Anterior cingulate cortex (tissue), 58 donors: ENCODE measurements at places on chromosomes 13 and 19.
A peak's percentile ranks its signal among the peaks of the same experiment; 100 is the strongest.

DNA sequence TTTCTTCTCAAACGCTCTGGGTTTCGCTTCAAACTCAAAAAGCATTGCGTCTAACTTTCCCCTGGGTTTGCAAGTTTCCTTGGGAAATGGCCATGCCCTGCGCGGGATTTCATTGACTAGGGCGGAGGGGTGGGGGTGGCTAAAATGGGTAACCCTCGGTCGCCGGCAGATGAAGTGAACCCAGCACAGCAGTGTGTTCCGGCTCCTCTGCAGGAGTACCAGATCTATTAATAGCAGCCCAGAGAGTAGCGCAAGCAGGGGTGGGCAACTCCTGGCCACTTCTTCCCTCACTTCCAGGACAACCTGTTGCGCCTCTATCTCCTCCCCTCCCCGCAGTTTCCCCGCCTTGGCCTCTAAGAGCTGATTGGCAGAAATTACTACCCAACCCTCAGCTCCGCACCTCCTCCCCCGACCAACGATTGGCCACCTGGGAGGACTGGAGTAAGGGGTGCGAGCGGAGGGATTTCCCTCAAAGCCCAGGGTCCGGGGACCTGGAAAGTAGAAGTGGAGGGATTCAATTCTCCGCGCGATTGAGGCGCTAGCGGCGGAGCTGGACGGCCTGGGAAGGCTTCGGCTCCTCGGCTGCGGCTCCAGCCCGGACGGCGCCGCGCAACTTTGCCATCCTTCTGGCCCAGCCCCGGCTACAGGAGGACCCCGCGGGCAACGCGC is at the start of gene FREM2:
FREM2 (plus strand) TSS at position 501 of the 669 bp plus-strand sequence. CDS start 268 bp downstream, outside the sequence.
- DNase-seq: peak; percentile 19

GRCh38 chr13:113145496-113145895 is 13.0 kb upstream of the PROZ start:
- no peak for DNase-seq

DNA sequence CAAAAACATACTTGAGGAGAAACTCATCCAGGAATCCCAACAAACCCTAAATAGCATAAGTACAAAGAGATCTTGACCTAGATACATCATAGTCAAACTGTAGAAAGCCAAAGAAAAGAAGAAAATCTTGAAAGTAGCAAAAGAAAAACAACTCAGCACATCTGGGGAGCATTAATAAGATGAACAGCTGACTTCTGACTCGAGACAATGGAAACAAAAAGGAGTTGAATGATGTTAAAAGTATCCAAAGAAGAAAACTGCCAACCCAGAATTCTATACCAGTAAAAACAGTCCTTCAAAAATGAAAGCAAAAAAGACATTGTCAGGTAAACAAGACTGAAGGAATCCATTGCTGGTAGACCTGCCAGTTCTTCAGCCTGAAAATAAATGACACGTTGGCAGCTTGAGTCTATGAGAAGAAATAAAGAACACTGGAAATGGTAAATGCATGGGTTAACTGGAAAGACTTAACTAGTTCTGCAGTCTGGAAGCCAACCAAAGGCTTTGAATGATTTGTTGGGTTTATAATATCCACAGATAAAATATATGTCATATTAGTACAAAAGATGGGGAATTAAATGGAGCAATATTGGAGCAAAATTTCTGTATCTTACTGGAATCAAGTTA is 46.8 kb downstream of the TSSK6 start:
- DNase-seq: no peak

- no peak for DNase-seq
These were observed 36.5 kb downstream of the TSHZ3 start for GRCh38 chr19:31312677-31313244.

DNA sequence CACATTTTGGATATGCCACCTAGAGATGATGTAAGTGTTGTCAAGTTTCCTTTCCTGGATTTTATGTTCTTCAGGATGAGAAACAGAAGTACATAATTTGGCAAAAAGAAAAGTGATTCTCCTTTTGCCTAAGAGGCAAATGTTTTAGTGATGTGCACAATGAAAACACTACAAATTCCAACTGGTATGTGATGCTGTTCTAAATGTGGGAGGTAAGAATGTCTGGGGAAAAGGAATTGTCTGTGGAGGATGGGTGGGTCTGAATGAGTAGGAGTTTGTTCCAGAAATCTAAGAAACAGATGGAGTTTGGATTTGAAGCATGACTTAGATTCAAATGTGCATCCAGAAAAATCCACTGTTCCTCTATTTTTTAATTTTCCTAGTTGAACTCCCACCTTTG is 473.6 kb upstream of the SPRY2 start:
- no peak for DNase-seq

DNA sequence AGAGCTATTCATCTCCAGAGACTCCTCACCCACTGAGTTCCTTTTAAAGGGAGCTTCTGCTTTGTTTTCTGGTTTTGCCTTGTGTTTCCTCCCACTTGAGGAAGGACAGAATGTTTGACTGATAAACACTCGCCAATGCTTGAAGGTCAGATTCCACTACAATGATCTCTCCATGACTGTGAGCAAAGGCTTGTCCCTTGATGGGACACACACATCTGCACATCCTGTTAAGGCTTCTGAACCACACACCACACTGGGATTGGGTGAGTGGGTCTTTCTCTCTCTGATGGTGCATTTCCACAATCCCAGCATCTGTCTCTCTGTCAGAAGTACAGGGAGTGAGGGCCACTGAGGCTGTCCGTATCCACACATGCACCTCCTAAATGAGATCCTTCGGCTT is 245.3 kb downstream of the IRS2 start:
- no peak for DNase-seq

DNA sequence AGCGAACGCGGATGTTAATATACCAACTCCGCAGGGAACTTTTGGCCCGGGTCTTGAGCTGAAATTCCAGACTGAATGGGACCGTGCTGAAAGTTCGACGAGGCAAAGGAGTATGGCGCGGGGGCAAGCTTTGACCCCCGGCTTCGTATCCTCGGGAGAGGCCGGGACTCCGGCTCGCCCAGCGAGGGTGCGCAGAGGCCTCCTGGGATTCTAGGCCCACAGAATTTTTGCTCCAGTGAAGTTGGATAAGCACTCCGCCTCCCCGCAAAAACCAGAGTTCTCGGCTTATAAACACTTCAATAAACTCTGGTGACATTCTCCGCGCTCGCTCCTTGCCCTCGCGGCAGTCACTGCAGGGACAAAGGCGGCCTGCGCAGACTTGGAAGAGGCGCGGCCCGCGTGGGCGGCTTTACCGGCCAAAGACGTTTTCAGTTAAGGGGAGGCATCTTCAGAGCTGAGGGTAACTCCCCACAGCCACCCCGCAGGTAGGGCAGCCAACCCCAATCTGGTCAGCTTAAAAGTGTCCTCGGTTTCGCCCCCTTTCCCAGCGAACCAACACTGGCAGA is 112.6 kb downstream of the KCNRG start:
- no peak for DNase-seq

DNA sequence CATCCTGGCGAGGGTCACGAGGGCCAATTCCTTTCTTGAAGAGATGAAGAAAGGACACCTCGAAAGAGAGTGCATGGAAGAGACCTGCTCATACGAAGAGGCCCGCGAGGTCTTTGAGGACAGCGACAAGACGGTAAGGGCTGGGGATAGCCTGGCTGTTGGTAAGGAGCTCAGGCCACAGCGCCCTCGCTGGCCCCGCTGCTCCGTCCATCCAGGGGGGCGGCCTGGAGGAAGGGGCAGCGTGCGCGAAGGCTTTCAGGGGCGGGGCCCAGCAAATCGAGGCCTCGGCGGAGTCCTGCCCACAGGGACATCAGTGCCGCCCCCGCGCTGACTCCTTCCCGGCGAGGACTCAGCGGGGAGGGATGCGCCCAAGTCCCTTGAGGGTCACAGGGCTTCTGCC is 6.9 kb downstream of the F10 start:
- DNase-seq: no peak

- DNase-seq: no peak
These were observed 69.5 kb upstream of the ANKRD10 start for GRCh38 chr13:110984381-110984780.

DNA sequence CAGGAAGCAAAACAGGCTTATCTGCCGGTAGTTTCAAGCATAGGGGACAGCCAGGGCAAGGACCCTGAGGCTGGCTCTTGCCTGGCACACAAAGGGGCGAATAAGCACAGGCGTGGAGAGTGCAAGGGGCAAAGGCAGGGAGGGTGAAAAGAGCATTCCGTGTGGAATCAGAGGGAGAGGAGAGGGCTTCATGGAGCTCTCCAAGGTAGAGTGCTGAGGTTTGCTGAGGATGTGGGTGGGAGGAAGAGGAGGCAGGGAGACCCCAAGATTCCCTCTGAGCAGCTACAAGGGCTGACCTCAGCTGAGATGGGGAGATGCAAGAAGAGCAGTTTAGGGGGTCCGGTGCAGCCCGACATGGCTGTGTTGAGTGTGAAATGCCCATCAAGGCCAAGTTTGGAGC is 36.5 kb upstream of the ZNRF4 start:
- no peak for DNase-seq

DNA sequence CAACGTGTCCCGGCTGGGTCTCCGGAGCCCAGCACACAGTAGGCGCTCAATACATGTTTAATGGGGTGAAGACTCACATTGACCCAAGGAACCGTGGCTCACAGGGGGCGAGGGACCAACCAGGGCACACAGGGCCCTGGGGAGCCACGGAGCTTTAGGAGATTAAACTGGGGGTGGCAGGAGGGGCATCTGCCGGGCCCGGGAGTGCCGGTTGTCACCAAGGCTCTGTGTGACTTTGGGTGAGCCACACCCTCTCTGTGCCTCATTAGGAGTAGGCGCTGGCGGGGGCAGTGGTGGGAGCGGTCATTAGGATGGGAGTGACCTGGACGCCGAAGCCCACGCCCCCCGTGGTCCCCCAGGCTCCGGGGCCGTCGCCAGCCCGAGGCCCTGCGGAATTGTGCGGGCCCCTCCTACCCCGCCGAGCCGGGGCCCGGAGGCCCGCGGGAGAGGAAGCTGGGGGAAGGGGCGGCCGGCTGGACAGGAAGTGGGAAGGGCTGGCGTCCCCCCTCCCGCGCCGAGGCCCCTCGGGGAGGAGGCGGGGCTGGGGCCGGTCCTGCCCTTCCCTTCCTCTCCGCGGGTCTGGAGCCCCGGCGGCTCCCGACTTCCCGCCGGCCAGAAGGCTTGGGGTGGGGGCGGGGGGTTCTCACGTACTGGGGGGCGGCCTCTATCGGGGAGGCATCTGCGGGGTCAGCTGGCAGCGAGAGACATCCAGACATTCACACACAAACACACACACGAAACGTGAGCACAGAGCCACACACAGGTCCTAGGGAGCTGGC is 1.8 kb upstream of the SSBP4 start:
- DNase-seq: peak; percentile 41

- DNase-seq: no peak
These were observed 563.5 kb upstream of the SLITRK1 start for GRCh38 chr13:84445776-84446175.

DNA sequence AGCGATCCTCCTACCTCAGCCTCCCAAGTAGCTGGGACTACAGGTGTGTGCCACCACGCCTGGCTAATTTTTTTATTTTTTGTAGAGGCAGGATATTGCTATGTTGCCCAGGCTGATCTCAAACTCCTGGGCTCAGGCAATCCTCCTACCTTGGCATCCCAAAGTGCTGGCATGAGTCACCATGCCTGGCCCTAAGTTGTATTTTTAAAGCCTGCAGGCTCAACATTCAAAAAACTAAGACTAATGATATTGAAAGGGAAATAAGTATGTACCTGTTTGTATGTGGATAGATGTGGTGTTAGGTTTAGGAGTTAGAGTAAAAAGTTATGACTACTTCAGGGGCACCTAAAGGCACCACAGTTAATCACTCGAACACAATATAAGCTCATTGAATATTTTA is 5.4 kb upstream of the IPO5 start:
- DNase-seq: no peak

DNA sequence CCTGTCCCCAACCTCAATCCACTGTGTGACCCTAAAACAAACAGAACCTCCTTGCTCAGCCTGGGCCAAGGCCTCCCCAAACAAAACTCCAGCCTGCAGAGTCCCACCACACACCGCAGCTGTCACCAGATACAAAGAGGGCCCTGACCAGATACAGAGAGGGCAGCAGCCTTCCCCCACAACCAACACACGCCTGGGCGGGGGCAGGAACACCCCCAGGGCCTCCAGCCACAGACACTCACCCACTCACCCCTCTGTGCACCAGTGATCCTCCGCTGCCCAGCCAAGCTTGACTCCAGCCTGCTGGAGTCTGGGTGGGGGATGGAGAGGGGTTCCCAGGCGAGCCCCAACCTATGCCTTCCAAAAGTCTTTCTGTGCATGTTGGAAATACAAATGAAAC is 5.9 kb upstream of the CIRBP start:
- DNase-seq: no peak

DNA sequence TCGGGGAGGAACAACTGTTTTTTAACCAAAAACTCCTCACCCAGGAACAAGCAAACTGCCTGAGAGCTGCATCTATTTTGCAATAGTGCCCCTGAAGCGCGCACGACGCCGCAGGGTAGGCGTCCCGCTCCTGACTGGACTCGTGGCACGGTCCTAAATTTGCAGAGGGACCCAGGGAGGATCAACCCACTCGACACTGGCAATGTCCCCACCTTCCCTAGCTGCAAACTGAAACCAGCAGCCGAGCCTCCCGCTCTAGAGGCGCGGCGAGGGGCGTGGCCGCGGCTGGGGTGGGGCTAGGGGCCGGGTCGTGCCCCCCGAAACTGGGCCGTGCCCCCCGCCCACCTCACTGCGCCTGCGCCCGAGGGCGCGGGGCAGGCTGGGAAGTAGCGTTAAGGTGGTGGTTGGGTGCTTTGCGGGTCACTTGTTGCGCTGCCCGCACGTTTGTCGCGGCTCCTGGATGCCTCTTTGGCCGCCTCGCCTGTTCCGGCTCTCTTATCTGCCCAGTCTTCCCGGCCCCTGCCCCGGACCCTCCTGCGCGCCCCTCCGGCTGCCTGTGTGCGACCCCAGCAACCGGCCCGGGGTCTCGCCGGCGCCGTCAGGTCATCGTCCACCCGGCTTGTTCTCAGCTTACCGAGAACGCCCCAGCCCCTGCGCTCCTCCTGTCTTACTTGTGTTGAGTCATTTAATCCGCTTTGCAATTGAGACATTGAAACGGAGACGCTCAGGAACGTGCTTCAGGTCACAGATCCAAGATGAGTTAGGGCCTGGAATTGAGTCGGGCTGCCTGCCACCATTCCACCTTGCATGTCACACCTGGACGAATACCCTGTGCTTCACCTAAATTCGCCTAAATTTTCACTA is 37.9 kb upstream of the LSM14A start:
- peak; percentile 63 for DNase-seq

DNA sequence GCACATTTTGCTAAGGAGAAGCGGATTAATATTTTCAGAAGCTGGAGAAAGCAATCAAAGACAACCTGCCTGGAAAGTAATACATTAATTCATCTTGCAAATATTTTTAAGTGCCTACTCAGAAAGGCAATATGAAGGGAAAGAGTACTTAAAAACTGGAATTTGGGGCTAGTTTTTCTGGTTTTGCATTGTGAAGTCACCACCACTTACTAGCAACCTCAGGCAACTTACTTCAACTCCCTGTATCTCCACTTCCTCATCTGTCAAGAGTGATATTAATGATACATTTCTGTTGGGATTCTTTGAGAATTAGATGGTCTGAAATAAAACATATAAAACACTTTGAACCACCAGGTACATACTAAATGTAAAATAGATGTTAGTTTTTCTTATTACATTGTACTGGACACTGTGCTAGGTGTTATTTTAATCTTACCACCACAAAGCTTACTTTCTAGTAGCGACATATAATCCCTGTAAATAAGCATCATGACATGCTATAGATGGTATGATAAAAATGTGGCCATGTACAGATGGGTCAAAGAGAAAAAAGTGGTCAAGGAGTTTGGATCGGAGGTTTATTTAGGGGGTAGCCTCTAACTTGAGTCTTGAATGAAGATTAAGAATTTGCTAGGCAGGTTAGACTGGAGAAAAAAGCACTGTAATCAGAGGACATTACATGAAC is 101.2 kb downstream of the SPRY2 start:
- DNase-seq: no peak

GRCh38 chr19:37961198-37961597 is 54.2 kb downstream of the SIPA1L3 start:
- DNase-seq: no peak
